ENCODE measurements at places on chromosomes 7 and 10.

DNA sequence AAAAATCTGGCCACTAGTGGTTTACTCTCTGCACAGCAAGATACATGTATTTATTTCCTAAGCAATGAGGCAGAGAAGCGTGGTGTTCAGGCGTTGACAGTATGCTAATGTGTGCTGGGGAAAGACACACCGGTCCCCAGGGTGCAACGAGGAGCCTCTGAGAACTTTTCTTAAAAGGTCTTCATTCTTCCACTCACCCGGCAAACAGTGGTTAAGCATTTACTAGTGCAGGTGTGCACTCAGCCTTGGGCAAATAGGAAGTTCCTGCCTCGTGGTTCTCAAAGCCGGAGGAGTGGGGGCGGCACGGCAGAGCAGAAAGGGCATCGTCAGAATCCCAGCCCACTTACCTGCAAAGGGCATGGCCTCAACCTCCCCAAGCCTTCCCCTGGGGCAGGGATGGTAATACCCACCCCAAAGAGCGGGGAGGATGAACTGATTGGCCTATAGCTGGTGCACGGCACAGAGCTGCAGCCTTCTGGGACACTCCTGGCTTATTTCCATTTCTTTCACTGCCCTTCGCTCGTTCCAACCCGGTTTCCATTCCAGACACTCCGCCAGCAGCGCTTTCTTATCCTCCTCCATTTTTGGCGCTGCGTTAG lies 184.3 kb upstream of the CTBP2 start:
- no peak for DNase-seq

GRCh38 chr7:157194948-157195347 lies 56.2 kb downstream of the UBE3C start:
- DNase-seq = no peak

- DNase-seq = no peak
Observed at GRCh38 chr7:43217055-43217454, 104.6 kb downstream of the HECW1 start.

GRCh38 chr7:121006711-121007315 lies 18.3 kb downstream of the CPED1 start:
- no peak for DNase-seq

DNA sequence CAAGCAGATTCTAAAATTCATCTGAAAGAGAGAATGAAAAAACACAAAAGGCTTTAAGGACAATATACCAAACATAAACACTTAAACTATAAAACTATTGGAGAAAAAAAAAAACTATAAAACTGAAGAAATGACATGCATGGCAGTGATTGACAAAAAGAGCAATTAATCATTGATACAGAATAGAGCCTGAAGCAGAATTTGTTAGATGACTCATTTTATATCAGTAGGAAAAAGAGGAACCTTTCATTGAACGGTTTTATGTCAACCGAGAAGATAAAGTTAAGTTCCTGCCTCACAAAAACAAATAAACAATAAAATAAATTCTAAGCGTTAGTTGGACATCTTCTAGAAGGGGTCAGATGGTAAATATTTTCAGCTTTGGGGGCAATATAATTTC lies 23.3 kb downstream of the NPY start:
- no peak for DNase-seq

- no peak for DNase-seq
Observed at GRCh38 chr10:90450797-90451196, 407.0 kb downstream of the HTR7 start.

DNA sequence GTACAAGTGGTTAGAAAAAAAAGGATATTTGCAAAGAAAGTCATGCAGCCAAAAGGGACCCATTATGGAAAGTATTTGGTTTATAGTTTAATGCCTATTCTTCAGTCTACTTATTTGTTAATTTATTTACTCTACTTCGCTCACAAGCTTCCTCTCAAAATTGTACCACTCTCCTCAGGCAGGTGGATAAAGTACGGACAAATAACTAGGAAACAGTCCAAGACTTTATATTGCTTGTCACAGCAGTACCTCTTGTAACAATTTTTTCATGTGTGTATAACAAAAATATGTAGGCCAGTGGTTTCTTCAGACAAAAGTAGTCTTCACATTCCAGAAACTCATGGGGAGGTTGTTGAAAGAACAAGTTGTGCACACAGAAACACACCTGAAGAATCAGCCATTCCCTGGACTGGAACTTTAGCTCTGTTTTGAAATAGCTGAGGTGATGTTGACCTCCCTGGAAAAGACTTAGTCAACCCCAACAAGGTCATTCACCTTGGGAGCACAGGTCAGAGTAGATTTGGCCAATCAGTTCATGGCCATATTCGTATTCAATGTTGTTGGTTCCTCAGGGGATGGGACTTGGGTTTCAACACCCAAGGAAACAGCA lies 73.4 kb downstream of the TES start:
- DNase-seq = no peak

GRCh38 chr7:19317461-19317860 lies 172.2 kb upstream of the FERD3L start:
- DNase-seq = no peak

GRCh38 chr10:131574707-131575430 lies 263.3 kb upstream of the TCERG1L start:
- no peak for DNase-seq

All from NCI-H2029 treated with DMSO at 0.1 percent for 48 hours (cell line).